Activated T-cell treated with anti-CD3 and anti-CD28 coated beads, Interleukin-2, amount 50 U/mL, for 48 hours (primary cell): ENCODE measurements at places on chromosomes 13 and 19.
A peak's percentile ranks its signal among the peaks of the same experiment; 100 is the strongest.

DNA sequence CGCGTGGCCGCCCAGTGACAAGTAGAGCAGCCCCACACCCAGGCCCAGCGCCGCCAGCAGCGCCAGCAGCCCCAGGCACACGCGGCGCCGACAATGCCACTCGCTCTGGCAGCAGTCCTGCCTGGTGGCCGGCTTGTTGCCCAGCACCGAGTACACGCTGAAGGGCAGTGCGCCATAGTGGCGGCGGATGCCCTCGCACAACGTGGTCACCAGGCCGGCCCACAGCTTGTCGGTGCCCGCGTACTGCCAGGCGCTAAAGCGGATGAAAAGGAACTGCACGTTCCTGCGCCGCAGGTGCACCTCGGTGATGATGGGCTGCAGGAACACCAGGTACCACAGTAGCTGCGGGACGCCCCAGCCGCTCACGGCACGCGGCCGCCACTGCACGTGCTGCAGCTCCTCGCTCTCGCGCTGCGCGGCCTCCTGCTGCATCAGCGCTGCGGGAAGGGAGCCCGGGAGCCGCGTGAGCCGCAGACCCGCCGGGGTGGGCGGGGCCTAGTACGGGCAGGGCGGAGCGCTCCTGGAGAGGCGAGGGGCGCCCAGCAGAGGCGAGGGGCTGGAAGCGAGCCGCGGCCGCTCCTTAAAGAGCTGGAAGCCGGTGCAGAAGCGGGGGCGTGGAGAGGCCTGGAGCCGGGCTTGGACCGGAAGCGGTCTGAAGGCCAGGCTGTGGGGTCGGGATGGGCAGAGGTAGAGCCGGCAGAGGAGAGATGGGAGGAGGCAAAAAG is 7.3 kb downstream of the NKPD1 start:
- DNase-seq = peak; percentile 62

DNA sequence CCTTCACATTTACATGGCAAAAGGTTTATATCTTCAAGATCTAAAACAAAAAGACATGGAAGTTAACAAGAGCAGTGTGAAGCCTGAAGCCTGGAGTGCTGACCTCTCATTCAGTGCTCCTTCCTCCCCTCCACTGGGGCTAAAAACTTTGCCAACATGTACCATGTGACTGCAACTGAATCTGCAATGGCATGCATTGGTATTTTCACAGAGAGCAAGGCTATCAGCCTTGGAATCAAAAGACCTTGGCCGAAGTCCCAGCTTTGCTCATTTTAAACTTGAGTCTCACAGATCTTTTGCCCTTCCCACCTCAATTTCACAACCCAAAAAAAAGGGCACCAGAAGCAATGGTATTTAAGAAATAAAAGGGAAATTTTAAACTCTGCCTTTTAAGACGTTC is 325.1 kb downstream of the DCT start:
- no peak for DNase-seq

- DNase-seq = no peak
Measured at GRCh38 chr13:31361673-31362072, 161.9 kb downstream of the B3GLCT start.

DNA sequence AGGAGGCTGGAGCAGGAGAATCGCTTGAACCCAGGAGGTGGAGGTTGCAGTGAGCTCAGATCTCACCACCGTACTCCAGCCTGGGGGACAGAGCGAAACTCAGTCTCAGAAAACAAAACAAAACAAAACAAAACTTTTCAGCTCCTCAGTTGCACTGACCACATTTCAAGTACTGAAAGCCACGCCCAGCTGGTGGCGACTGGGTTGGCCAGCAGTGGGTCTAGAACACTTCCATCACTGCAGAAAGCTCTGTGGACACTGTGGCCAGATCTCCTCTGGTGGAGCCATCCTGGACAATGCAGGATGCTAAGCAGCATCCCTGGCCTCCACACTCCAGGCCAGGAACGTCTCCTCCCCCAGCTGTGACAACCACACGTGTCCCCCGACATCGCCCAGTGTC is 21.1 kb downstream of the TLE2 start:
- DNase-seq = no peak

DNA sequence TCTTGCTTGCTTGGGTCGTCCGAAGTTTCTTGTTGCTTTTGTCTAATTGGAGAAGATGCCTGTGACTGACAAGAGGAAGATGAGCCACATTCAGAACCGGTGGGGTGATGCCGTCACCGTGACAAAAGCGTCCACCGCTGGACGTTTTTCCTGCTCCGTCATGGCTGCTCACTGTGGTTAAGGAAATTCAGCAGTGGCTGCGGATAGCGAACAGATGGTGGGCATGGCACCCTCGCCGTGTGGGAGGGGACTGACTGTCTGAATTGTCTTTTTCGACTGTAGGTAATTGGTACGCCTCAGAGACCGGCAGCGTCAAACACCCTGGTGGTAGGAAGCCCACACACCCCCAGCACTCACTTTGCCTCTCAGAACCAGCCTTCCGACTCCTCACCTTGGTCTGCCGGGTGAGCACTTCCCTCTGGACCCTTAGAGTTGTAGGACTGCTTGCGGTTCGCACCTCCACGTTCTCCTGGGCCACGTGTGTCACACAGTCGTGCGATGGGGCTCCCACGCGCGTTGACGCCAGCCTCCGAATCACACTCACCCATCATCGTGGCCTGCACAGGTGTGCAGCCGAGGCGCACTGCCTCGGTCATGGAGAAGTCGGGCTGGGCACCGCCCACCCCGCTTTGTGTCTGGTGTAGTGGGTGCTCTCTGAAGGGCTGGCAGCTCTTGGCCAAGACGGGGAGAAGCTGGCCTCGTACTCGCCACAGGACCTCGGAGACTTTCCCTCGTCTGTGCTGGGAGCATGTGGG is 26.5 kb downstream of the ATP4B start:
- no peak for DNase-seq

GRCh38 chr19:38306236-38306635 is 2.2 kb downstream of the C19orf33 start:
- DNase-seq = no peak

- no peak for DNase-seq
Measured at GRCh38 chr13:73496711-73497110, 437.9 kb downstream of the KLF5 start.

DNA sequence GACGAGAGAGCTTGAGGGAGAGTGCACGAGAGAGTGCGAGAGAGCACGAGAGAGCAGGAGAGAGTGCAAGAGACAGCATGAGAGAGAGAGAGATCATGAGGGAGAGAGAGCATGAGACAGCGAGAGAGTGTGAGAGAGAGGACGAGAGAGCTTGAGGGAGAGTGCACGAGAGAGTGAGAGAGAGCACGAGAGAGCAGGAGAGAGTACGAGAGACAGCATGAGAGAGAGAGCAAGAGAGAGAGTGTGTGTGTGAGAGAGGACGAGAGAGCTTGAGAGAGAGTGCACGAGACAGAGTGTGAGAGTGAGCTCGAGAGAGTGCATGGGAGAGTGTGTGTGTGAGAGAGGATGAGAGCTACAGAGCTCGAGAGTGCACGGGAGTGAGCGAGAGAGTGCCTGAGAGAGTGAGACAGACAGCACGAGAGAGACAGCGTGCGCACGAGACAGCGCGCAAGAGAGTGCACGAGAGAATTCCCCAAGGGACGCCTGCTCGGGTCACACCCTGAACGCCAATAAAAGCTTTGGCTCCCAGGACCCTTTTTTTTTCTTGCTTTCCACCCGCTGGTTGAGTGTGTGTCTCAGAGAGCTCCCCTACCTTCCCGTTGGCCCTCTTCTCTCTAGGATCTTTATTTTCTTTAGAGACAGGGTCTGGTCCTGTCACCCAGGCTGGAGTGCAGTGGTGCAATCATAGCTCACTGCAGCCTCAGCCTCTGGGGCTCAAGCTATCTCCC is 3.7 kb downstream of the CD70 start:
- DNase-seq = no peak

DNA sequence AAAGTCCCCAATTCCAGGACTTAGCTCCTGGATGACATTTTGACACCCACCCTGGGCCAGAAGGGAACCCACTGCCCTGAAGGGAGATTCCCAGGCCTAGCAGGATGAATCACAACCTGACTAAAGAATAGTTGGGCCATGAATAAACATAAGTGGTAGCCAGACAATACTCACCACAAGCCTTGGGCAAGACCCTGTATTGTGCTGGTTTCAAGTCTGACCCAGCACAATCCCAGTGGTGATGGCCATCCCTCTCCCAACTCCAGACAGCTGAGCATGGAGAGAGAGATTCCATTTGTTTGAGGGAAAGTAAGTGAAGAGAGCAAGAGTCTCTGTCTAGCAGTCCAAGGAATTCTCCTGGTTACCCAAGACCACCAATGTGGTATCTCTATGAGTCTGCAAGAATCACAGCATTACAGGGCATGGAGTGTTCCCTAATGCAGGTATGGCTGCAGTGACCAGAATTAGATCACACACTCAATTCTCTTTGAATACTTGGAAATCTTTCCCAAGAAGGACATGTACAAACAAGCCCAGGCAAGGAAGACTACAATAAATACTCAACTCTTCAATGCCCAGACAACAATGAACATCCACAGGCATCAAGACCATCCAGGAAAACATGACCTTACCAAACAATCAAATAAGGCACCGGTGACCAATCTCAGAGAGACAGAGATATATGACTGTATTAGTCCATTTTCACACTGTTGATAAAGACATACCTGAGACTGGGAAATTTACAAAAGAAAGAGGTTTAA is 158.0 kb downstream of the VWA8 start:
- DNase-seq = no peak

GRCh38 chr19:29606420-29606747 is 301 bp downstream of the POP4 start:
- DNase-seq = no peak

DNA sequence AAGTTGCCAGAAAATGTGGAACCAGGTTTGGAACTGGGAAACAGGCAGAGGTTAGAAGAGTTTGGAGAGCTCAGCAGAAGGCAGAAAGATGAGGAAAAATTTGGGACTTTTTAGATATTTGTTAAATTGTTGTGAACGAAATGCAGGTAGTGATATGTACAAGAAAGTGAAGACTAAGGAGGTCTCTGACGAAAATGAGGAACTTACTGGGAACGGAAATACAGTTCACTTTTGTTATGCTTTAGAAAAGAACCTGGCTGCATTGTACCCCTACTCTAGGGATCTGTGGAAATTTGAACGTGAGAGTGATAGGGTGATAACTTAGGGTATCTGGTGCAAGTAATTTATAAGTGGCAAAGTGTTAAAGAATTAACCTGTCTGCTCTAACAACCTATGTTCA is 632.4 kb downstream of the SLITRK5 start:
- DNase-seq = no peak

- no peak for DNase-seq
Measured at GRCh38 chr19:14449321-14449720, 16.2 kb downstream of the PKN1 start.

DNA sequence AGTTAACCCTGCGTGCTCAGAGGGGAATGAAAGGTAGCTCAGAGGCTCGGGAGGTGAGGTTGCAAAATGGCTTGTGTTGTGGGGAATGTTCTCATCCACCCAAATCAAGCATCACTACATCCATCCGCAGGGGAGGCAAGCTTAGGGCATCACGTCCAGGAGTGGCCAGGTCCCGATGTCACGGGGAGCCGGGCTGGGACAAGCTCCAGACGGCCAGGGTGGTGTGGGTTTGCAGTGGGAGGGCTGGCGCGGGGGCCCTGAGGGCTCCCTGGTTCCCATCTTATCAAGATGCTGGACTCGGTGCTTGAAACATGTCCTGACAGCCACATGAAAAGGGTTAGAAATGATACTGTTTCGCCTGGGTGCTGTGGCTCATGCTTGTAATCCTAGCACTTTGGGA is 25.8 kb downstream of the EPN1 start:
- DNase-seq = no peak

DNA sequence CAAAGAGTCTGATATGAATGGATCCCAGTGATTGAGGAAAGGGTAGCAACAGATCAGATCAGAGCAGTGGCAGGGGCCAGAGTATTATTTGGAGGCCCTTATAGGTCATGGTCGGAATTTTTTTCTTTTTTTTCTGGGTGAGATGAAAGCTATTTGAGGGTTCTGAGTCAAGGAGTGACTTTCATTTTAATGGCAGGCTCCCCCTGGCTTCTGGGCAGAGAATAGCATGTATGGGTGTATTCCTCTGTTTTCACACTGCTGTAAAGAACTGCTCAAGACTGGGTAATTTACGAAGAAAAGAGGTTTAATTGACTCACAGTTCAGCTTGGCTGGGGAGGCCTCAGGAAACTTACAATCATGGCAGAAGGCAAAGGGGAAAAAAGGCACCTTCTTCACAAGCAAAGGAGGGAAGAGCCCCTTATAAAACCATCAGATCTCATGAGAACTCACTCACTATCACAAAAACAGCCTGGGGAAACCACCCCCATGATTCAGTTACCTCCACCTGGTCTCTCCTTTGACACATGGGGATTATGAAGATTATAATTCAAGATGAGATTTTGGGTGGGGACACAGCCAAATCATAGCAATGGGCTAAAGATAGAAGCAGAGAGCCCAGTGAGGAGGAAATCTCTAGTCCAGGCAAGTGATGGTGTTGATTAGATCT is 3.0 kb upstream of the SLC6A16 start:
- DNase-seq = peak; percentile 65

DNA sequence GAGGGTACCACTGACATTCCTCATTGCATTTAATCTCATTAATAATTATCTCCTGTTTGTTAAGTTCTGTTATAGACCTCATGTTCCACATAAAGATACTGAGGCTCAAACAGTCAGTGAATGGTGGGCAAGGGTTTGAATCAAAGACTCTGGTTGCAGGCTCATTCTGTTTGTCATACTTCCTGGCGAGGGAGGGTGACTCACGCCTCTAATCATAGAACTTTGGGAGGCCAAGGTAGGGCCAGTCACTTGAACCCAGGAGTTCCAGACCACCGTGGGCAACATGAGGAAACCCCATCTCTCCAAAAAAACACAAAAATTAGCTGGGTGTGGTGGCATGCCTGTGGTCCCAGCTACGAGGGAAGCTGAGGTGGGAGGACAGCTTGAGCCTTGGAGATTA is 220.7 kb upstream of the MIR17HG start:
- no peak for DNase-seq

- no peak for DNase-seq
Measured at GRCh38 chr19:49666120-49666444, 349 bp downstream of the BCL2L12 start.

DNA sequence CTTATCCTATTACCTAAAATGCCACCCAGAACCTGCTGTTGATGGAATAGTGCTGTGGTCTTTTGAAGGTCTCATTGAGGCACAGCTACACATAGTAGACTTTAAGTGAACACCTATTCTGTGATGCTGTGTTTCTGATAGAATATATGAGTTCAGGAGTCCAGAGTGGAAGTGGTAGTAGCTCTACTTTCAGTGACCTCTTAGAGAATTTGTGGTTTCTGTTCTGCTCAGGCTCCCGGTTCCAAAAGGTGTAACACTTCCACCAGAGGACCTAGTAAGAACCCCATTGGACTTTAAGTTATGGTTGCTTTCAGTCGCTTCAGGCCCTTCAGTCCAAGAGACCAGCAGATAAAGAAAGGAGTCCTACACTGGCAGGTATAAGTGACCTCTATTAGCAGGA is 11.4 kb upstream of the MYCBP2 start:
- no peak for DNase-seq
